GM23248 (cell line): ENCODE measurements at places on chromosomes 4 and X. TPM values are rescaled to one million over a fixed set of nuclear protein-coding genes. Genes with fewer than 3 reads are reported as not detected.

SOWAHD gene
- 0.22 TPM in 1 of 2 replicates, not detected in the other for total RNA-seq

PAGE2B gene
- not detected in 2 replicates for total RNA-seq

BRS3 gene
- total RNA-seq: not detected in 2 replicates

SERTM2 gene
- not detected in 2 replicates for total RNA-seq

CHRDL1 gene
- not detected in 2 replicates for total RNA-seq

PPP2R2C gene
- not detected in 2 replicates for total RNA-seq

CNGA2 gene
- not detected in 2 replicates for total RNA-seq

GLRB gene
- 11.3 and 12.3 TPM in 2 replicates for total RNA-seq

GPR50 gene
- not detected in 2 replicates for total RNA-seq

PASD1 gene
- not detected in 2 replicates for total RNA-seq

ARSJ gene
- 31.7 and 32.2 TPM in 2 replicates for total RNA-seq

BMX gene
- not detected in 2 replicates for total RNA-seq

AKAP14 gene
- total RNA-seq: not detected in 2 replicates

ADH7 gene
- not detected in 2 replicates for total RNA-seq

SLC10A6 gene
- total RNA-seq: not detected in 2 replicates

GIMD1 gene
- total RNA-seq: not detected in 2 replicates

- no peak for DNase-seq
Measured at GRCh38 chrX:137574784-137575293, 8.9 kb downstream of the ZIC3 start.

- DNase-seq: no peak
Measured at GRCh38 chr4:186082221-186082620, 13.3 kb downstream of the TLR3 start.

DNA sequence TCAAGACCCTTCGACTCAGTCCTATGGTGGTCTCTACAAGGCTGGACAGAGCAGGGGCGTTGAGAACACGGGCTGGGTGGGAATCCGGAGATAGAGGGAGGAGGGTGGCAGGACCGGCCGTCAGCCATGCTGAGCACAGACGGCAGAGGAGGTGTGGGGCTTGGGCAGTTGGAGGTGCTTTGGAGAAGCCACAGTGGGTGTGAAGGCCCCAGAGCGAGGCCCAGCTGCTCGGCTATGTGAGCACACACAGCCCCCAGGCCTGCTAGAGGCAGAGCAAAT is 4.2 kb downstream of the PDE6B start:
- DNase-seq: no peak

GRCh38 chr4:53480909-53481308 is 103.5 kb downstream of the FIP1L1 start:
- peak; percentile 49 for DNase-seq

GRCh38 chr4:98612318-98613250 is 45.8 kb downstream of the TSPAN5 start:
- peak; percentile 14 for DNase-seq

DNA sequence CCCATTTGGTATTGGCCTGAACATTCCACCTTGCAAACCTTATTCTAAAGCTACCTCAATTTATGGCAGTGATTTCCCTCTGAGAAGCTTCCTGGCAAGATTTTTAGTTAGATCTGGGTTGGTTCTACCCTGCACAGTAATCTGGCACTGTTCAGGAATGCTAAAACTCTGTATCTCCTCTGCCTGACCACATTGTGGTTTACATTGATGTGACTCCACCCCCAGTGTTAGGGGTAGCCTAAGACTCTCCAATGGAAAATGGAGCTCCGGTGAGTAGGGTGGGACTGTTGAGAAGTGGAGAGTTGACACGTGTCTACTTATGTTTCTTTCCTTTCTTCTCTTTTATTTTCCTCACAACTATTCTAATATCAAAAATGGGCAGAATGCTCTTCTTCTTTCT is 45.4 kb downstream of the BMPR1B start:
- peak; percentile 3 for DNase-seq

DNA sequence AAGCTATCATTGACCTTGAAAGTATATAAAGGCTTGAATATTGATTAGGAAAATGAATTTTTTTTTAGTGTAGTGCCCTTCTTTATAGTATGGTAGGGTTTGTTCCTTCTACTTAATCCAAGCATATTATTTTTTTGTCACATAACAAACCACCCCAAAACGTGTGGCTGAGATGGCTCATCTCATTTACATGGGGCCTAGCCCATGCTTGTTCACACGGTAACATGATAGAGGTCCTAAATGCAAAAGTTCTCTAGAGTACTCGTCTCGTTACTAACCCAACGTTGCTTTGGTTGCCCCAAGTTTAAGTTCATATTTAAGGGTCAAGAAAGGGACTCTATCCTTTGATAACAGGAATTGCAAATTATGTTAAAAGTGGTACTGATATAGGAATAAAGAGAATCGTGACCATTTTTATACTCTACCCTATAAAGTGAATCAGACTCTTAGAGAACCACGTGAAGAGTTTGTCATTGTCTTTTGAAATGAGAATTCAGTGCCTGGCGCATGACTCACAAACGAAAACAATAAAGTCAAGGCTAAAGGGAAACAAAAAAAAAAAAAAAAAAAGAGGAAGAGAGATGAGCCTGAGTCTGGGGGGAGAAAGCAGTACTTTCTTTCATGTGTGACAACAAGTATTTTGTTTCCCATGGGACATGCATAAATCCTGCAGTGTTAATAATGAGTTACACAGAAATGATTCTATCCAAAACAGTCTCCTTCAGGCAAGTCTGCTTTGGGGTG is 402.8 kb upstream of the NWD2 start:
- DNase-seq: no peak

DNA sequence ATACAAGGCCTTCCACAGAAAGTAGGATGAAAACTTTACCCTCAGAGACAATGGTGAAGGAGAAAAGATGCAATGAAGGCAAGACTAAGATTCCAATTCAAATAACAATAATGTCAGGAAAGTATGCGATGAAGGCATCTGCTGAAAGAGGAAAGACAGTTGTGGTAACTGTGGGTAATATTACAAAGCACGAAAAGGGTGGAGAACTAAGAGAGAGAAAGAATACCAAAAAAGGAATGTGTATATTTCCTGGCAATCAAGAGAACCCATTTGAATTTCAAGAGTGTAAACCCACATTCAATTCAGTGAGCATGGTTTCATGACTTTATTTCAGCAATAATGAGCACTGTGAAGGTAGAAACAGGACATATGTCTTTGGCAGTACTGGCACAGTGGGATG is 225.5 kb downstream of the PALLD start:
- DNase-seq: no peak

DNA sequence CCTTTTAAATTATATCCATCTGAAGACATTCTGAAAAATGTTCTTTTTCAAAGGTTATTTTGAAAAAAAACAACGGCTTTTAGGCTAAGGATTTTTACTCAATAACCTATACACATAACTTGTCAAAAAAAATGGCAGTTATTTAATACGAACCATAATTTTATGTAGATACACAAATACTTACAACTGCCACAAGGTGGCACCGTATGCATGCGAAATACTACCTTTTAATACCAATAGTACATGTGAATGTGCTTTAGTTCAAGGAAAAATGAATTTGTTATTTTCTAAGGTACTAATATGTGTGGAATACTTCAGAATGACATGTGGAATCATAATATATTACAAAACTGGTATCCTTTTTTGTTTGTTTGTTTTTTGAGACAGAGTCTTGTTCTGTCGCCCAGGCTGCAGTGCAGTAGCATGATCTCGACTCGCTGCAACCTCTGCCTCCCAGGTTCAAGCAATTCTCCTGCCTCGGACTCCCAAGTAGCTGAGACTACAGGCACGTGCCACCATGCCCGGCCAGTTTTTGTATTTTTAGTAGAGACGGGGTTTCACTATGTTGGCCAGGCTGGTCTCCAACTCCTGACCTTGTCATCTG is 4.6 kb upstream of the MAD2L1 start:
- peak; percentile 73 for DNase-seq

- peak; percentile 25 for DNase-seq
Measured at GRCh38 chrX:63658920-63659319, 126.1 kb downstream of the ARHGEF9 start.

DNA sequence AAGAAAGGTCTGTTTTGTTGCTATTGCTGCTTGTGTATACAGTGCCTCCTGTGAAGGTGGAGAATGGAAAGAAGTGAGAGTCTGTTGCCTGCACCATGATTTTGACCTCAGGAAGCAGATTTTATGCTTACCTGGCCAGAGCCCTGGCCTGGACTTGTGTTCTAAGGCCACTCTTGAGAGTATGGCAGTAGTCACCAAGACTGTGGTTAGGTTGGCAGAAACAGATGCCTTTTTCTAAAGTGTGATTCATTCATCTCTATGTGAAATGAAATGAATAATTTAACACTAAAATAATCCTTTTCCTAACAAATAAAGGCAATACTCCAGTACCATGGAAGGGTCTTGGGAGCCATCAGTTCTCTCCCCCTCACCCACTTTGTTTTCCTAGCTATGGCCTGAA is 161.8 kb downstream of the DCLK2 start:
- DNase-seq: peak; percentile 53

DNA sequence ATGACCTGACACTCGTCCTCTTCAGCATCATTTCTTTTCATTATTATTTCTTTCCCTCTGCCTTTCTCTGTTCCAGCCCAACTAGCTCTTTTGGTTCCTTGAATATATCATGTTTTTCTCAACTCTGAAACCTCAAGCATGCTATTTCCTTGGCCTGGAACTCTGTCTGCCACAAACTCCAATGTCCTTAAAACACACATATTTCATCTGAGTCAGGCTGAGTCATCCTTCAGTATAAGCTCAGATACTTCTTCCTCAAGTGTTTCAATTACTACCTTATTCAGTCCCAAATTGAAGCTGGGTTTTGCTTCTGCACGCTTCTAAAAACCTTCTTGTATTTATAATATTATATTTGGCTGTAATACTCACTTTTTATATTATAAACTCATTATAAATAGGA is 424.2 kb downstream of the PDGFC start:
- peak; percentile 93 for DNase-seq

DNA sequence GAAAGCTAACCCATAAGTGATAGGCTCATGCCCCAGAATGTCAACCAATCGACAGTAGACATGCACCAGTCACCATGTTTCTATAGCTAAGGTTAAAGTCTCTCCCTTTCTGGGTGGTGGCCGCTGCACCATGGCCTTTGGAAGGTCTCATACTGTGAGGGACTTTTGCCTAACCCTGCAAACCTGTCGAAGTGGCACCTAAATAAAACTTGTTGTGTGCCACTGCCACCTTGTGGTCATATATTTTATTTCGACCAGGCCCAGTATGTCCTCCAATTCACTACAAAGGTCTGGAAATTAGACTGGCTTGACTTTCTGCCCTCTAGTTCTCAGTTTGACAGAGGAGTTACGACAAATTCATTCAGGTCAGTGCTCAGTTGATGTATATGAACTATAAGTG is 163.1 kb downstream of the SMARCA1 start:
- peak; percentile 36 for DNase-seq

DNA sequence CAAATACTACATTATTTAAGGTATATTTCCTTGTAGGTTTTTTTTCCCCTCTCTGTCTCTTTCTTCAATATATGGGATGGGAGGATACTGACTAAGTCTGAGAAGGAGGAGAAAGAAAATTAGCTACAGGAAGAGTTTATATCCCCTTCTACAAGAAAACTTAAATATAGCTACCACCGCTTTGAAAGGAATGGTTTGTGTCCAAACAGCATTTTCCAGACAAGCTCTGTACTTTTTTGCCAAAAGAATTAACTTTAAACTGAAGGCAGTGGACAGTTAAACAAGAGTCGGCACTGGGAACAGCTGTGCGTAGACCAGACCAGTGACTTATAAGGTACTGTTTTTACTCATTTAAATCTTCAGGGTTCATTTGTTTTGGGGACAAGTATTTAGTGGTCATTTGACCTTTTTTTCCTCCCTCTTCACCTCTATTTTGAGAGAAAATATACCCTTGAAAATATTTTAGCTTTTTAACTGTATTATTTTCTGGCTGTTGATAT is 303.7 kb downstream of the ARHGAP24 start:
- peak; percentile 67 for DNase-seq

GRCh38 chr4:2818351-2818939 is 25.2 kb upstream of the ADD1 start:
- peak; percentile 54 for DNase-seq

GRCh38 chr4:41363384-41363981 is 106.8 kb downstream of the UCHL1 start:
- peak; percentile 80 for DNase-seq

GRCh38 chr4:11566444-11567022 is 137.8 kb upstream of the HS3ST1 start:
- DNase-seq: no peak

GRCh38 chr4:92182736-92183407 is 120.9 kb upstream of the GRID2 start:
- no peak for DNase-seq

DNA sequence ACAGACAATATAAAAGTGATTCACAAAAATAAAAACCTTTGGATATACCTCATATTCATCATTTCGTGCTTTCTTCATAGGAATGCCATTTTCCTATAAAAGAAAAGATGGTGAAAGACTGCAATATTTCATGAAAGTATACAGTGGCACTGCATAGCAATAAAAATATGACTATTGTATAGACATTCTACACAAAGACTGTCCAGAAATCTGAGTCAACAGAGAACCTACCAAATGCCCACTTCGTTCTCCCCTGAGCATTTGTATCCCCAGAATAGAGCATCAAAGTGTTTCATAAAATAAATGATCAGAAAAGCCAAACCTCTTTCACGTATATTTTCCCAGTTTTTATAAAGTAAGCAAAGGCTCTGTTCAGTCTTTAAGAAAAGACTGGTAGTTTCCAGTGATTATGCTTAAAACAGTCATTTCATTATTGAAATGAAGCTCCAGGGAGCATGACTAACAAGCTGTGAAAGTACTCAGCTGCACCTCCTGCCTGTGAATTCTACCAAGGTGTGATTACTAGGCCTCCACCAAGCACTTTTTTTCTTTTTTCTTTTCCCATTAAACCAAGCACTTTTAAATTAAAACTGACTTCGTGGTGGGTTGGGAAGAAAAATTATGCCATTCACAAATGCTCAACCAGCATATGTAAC is 20.2 kb downstream of the PPA2 start:
- DNase-seq: peak; percentile 21

DNA sequence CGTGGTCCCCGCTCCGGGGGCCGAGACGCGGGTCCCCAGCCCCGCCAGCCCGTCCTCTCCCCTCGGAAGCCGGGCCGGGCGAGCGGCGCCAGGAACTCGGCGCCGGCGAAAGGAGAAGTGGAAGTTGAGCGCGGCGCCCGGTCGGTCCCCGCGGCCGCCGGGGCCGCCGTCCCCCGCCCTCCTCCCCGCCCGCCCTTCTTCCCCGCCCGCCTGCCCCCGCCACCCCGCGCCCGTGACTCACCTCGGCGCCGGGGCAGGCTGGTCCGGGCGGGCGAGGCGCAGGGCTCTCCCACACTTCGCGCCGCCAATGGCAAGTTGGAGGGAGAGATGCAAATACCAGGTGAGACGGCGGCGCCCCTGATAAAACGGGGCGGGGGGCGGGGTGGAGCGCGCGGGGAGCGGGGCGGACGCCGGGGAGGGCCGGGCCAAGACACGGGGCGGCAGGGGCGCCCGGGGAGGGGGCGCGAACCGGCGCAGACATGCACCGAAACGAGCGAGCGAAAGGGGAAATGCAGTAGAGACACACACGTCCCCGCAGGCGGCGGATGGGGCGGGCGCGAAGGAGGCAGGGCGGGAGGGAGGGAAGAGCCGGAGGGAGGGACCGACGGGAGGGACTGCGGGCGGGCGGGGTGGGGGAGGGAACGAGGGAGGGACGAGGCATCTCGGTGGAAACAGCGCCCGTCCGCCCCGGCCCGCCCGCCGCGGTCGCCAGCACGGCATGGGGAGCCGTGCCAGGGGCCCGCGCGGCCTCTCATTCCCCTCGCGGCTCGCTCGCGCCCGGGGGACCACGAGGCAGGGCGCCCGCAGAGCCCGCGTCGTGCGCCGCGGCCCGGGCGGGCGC is at the start of gene ELF4:
Gene ELF4 (minus strand): TSS at position 119 of the 841 bp plus-strand sequence. CDS start 29,167 bp downstream, outside the sequence.
- DNase-seq: peak; percentile 84

GRCh38 chrX:37692918-37693317 is 7.3 kb downstream of the XK start:
- no peak for DNase-seq
